ENCODE measurements at places on chromosomes 11 and 22.
A peak's percentile ranks its signal among the peaks of the same experiment; 100 is the strongest.

- no peak for DNase-seq
Observed at GRCh38 chr11:72684236-72684912, 10.2 kb upstream of the PDE2A start.

GRCh38 chr22:43217285-43218030 is 30.5 kb upstream of the TTLL12 start:
- no peak for DNase-seq

GRCh38 chr11:123107945-123108495 is 46.1 kb upstream of the HSPA8 start:
- DNase-seq = no peak

GRCh38 chr11:61429346-61429690 is 457 bp downstream of the CPSF7 start:
- peak; percentile 69 for DNase-seq

- DNase-seq = no peak
Observed at GRCh38 chr11:99773646-99774045, 752.9 kb downstream of the CNTN5 start.
